ENCODE measurements at places on chromosomes 11 and 22.

DNA sequence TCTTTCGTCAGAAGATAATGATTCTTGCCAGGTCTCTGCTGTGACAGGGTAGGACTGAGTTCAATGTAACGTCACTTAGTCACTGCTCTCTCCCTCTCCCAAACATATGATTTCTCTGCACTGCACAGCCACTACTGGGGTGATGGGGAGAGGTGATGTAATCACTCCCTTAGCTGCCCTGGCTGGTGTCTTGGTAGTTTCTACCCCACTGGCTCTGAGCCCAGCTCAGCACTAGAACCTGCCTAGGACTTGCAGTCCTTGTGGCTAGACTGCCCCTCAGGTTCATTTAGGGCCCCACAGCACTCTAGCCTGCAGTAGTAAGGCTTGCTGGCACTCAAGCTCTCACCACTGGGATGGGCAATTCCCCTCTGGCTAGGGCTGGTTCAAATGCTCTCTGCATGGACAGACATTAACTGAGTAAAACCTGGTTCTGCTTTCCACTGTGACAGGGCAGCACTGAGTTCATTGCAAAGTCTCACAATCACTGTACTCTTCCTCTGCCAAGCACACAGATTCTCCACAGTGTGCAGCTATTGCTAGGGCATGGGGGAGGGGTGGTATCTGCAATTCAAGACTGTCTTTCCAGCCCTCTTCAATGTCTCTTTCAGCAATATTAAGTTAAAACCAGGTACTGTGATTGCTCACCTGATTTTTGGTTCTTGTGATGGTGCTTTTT, 571.4 kb upstream of the FAT3 start:
- no peak for DNase-seq

- no peak for DNase-seq
Observed at GRCh38 chr11:71153005-71153390, 99.4 kb downstream of the SHANK2 start.

GRCh38 chr11:47354913-47355282, 2.4 kb upstream of the MYBPC3 start:
- DNase-seq = no peak

GRCh38 chr22:20976291-20976877, 5.7 kb upstream of the LZTR1 start:
- DNase-seq = no peak

DNA sequence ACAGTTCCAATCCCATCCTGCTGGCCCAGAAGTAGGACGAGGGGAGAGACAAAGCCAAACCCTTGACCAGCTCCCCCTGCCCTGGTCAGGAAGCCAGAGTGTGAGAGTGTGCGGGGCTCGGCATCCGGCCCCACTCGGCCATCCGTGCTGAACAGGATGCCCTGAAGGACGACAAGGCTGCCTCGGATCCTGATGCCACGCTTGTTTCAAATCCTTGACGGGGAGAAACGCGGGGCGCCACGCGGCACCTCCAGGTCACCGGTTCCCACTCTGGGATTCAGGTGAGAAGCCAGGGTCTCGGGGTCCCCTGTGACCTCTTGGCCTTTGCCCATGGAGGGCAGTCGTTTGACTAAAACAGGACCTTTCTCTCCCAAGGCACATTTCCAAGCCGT, 167.8 kb downstream of the BRD1 start:
- no peak for DNase-seq

GRCh38 chr11:113168354-113169342, 145.7 kb upstream of the TTC12 start:
- no peak for DNase-seq

DNA sequence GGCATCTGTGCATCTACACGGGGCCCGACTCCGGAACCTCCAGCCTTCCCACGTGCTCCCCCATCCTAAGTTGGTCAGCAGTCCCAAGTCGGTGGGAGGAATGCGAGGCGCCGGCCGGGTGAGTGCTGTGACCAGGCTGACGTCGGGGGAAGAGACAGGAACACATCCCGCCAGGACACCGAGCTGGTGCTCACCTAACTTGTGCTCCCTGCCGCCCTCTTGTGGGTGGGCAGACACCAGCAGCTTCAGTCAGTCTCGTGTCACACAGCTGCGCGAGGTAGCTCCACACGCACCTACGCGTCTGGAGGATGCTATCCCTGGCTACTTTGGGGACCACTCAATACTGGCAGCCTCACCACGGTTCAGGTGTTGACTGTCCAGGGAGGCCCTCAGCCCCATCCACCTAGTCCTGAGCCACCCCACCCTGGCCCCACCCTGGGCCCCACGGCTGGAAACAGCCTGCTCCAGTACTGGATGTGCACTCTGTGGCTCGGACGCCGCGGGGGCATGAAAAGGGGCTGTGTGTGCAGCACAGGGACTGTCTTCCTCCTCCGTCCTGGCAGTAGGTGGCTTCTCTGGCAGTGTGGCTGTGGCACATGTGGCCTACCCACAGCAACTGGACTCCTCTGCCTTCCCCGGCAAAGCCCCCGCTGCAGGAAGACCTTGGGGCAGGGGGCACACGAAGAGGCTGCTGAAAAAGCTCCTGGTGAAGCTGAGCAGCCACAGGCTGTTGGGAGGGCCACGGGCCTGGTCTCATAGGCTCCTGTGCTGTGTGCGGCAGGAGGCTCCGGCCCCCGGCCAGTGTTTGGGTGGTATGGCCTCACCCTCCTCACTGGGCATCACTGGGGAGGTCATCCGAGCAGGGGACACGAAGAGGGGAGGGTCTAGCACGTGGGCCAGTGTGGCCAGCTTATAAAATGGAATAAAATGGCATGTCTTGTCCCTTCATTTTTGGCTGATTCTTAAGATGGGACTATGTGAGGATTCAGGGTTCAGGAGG, 11.2 kb upstream of the BID start:
- peak; percentile 83 for DNase-seq

DNA sequence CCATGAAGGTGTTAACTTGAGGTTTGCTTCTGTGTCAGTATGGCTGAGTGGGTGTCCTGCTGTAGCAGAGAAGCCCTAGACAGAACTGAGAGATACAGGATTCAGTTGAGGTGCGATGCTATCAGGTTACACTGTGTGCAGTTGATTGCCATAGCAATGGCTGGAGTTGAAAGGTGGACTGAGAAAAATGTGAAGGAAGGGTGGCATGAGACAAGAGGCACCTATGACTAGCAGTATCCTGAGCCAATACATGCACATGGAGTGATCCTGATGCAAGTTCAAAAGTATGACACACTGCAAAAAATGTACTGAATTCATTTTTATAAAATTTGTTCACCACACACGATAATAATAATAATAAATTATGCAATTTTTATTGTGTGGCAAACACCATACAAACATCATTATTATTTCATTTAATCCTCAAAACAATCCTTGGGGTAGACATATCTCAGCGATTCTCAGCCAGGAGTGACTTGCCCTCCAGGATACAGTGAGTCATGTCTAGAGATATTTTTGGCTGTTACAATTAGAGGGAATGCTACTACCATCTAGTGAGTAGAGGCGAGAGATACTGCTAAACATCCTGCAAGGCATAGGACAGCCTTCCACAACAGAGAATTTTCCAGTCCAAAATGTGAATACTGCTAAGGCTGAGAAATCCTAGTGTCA, 3.9 kb upstream of the PIWIL4 start:
- no peak for DNase-seq

DNA sequence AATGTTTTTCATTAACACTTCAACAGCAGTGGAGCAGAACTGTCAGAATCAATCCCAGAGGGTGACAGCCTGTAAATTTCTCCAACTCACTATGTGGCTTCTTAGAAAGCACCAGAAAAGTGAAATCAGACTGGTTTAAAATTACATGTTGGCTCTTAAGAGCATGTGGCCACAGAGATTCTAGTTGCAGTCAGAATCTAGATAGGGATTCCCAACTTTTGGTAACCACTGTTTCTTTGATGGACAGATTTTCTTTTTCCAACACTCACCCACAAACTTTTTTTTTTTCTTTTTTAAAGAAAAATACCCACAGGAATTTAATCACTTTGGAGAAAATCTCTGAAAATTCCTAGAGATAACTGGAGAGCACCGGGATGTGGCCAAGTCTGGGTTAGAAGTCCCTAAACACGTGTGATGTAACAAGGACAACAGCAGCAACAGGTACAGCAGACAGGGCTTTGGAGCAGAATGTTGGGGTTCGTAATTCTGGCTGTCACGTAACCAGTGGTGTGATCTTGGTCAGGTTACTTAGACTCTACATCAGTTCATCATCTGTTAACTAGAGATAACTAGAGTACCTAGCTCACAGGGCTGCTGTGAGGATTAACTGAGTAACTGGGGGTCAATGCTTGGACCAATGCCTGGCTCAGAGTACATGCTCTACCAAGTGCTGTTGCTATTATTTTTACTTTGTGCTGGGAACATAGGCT, 100.1 kb downstream of the NAT10 start:
- DNase-seq = no peak

DNA sequence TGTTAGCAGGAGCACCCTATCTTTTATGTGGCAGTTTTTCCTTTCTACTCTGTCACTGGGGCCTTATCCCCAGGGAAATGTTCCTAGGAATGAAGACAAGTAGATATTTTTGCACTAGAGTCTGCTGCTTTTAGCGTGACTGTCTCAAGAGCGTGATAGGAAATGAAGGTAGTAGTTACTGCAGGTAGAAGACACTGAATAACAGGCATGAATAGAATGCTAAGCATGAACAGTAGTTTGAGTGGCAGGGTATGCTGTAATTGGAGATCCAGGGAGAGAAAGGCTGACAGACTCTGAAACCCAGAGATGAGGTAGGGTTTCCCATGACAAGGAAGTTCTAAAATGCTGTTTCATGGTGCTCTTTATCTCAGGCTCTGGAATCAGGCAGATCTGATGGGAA, 475.1 kb downstream of the NELL1 start:
- no peak for DNase-seq

DNA sequence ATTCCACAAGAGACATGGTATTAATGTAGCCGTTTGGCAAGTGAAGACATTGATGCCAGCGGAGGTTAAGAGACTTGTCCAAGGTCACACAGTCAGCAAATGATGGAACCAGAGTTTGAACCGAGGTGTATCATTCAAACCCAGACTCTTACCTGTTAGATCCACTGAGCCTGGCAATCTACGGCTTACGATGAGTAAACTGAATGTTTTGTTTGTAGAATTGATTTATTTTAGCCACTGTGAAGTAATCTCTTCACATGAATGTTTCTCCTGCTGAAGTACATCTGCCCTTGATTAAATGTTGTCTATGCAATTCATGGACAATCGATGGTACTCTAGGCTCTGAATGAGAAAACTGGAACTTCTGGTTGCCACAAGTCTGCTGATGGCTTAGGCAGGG, 155.5 kb upstream of the NAV2 start:
- DNase-seq = no peak

DNA sequence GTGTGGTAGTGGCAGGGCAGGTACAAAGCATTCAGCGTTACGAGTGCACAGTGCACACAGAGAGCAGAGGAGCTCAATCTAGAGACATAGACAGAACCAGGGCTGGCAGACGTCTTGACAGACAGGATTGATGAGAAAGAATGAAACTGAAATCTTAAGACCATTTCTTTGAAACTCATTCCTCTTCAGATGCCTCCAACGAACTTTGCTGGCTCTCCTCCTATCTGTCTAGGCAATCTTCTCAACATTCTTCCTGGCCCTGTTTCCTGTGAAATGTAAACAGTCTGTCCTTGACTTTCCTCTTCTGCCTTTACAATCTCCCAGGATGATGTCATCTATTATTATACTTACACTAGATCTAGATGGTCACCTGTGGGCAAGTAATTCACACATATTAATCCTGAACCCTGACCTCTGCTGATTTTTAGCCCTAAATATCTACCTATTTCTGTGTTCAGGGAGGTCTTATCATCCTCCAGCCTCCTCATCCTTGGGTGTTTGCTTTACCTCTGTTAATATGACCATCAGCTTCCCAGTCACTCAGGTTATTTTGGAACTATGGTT, 119.5 kb downstream of the ENTHD1 start:
- peak; percentile 44 for DNase-seq

DNA sequence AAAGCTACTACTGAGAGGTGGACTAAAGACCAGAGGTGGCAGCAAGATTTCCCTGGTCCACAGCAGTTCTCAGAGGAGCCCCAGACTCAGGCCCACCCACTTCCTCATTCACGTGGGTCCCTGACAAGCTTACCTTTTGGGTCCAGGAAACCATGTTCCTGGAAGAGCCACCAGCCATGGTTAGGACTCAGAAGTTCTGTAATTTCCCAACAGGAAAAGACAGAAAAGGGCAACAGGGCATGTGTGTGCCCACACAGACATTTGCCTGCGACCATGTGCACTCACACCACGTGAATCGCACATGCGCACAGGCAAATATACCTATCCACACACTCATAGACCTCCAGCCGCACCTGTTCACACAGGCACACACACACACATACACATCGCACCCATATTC, 42.9 kb downstream of the LRRC32 start:
- DNase-seq = no peak

- DNase-seq = peak; percentile 75
Observed at GRCh38 chr11:12963792-12964536, 45.2 kb upstream of the RASSF10 start.

DNA sequence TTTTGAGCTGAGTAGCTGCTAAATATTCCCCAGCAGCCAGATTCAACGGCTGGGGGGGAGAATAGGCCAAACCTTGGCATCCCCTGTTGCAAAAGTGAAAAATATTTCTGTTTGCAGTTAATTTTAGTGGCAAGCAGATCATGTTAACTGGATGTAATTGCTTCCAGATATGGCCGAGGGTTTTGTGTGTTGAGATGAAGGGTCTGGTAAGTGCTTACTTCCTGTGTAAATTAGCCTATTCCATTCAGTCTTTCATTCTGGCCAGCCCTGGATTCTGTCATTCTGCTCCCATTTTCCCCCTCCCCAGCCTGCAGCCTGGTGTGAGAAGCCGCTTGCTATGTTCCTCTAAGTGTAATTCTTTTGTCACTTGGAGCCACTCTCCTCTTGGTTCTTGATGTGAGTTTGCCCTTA, 17.4 kb downstream of the ZBTB16 start:
- no peak for DNase-seq

DNA sequence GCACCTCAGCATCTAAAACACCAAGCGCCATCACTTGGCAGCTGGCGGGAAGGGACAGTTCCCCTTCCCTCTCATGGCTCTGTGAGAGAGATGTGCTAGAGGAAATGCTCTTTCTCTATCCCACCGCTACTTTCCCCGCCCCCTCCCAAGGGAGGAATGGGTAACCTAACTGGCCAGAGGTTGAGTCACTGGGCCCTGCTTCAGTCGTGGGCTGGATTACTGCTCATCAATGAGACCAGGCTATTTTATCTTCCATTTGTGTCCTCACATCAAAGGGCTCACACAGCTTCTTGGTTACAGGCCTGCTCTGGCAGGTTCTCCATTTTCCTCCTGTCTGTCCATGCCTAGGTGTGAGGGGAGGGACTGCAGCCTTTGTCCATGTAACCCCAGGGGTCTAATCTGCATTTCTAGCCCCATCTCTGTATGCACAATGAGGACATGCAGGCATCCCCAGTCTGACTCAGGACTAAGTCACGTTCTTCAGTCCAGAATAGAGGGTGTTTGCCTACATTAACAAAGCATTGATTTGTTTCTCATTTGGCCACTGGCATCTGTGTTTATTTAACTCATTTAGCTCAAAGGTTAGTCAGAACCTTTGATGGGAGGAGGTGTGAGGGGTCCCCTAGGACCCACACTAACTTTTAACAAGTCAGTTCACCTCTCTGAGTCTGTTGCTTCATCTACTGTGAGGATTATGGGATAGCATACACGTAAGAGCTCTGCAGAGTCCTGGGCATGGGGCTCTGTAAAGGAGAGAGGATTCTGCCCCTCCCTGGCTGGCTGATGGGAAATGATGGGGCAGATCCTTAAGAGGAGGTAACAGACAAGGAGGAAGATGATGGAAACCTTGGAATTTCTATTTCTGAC, 99.1 kb downstream of the XRRA1 start:
- no peak for DNase-seq

GRCh38 chr11:12951376-12951775, 57.7 kb upstream of the RASSF10 start:
- no peak for DNase-seq

All from activated CD4-positive, alpha-beta T cell treated with anti-CD3 and anti-CD28 coated beads for 48 hours (primary cell).